ENCODE measurements at places on chromosomes 7 and 10. TPM values are rescaled to one million over a fixed set of nuclear protein-coding genes. Genes with fewer than 3 reads are reported as not detected.

Gene HEPACAM2
- not detected for total RNA-seq

Gene SRRM3
- total RNA-seq, result 0.71 TPM

Gene AKR1C4
- total RNA-seq, result not detected

Gene FZD1
- total RNA-seq, result 19.4 TPM

Gene FXYD4
- not detected for total RNA-seq

Gene VAX1
- 3.2 TPM for total RNA-seq

Gene FLNC
- total RNA-seq, result 28.6 TPM

Gene CALML5
- total RNA-seq, result not detected

Gene BTRC
- total RNA-seq, result 28.9 TPM

Gene NEUROG3
- not detected for total RNA-seq

Gene AIFM2
- 12.1 TPM for total RNA-seq

Gene JCAD
- 7.7 TPM for total RNA-seq
